ENCODE measurements at places on chromosomes 2 and 18.

GRCh38 chr2:108458082-108458481 is 9.1 kb downstream of the GCC2 start:
- DNase-seq = no peak

DNA sequence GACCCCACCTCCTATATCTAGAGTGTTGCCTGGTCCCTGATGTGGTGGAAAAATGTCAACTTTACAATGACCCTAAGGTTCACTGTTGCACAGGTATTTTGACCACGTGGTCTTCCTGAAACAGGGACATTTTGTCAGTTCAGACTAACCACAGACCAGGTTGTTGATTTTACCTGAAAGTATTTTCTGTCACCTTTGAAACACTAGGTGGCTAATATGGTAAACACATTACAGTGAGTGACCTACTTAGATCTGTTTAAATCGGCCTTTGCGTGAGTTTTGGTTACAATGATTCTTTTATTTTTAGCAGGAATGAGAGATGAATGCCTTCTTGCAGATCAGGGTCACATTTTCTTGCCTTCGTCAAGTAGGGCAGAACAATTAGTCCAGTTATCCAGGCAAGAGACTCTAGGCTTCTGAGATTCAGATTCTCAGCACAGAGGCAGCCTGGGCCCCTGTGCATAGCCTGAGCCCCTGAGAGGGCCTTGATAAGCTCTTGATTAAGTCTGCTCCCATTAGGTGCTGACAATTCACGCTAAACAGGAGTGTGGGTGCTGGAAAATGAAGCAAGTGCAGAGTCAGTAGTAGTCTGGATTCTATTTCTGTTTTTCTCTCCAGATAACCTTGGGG is 226.2 kb downstream of the KCNS3 start:
- no peak for DNase-seq

DNA sequence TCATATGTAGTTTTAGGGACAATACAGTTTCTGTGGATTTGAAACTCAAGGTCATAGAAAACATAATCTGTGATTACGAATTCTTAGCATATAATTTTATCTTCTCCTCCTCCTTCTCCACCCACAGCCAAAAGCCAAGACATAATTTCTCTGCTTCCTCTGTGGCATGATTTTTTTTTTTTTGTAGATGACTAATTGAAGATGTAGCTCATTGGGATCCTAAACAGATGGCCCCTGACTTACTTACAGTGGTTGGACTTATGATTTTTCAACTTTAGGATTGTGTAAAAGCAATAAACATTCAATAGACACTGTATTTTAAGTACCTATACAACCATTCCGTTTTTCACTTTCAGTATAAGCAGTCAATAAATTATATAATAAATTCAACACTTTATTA is 42.3 kb downstream of the FSIP2 start:
- DNase-seq = no peak

DNA sequence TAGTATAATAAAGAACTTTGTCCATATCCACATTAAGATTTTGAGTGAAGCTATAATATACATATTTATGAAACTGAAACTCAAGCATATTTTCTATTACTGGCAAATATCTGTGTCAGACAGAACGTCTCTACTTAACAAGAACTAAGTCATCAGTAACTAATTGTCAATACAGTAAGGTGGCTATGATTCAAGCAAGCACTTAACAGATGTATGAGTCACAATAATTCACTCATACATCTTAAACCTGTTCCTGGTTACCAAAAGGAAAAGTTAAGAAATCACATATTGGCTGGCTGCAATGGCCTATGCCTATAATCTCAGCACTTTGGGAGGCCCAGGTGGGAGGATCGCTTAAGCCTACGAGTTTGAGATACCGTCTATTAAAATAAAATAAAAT is 96.0 kb downstream of the SOS1 start:
- no peak for DNase-seq

GRCh38 chr18:53943326-53943860 is 281.1 kb downstream of the MBD2 start:
- DNase-seq = no peak

GRCh38 chr2:202848813-202849212 is 22.8 kb downstream of the ICA1L start:
- DNase-seq = no peak

DNA sequence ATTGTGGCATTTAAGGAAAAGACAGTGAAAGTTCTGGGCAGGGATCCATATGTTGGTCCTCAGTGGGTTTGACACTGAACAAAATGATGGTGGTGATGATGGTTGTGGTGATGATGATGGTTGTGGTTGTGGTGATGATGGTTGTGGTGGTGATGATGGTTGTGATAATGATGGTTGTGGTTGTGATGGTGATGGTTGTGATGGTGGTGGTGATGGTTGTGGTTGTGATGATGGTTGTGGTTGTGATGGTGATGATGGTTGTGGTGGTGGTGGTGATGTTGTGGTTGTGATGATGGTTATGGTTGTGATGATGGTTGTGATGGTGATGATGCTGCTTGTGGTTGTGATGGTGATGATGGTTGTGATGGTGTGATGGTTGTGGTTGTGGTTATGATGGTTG is 308.7 kb downstream of the AGAP1 start:
- DNase-seq = no peak

DNA sequence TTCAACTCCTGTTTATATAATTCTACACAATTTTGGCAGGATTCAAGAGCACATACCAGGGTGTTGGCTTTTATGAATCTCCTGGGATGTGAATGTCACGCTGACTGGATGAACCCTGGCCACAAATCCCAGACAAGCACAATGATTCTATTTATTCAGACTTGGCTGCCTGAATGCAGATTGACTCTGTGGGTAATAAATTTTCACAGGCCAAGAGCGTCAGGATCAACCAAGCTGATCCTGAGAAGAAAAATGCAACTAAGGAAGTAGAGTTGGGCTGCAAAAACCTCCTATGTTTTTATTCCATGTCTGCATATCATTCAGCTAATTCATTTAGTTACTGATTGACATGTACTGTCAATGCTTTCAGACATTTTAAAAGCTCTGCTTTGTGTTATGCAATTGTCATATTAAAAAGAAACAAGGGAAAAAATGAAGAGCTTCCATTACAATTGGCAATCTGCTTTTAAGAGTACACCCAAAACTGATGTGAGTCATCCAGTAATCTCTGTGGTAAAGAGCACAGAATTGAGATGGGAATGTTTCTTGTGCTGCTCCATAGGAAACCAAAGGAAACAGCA is 173.0 kb upstream of the REV1 start:
- DNase-seq = no peak

DNA sequence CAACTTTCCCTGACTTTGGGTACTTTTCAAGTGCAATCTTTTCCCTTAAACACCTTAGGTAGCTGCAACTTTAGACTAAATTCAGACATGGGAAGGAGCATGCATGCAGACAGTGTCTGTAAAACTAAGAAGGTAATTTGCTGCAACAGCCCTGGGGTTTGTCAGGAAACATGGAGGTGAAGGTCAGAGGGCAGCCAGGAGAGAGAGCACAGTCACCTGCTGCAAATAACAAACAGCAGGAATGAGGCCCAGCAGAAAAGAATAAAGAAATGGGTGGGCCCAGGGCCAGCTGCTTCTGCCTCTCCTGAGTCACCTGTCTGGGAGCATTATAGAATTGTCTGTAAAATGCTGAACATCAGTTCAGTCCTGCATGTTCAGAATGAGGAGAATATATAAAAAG is 35.2 kb downstream of the MTHFD2 start:
- no peak for DNase-seq

GRCh38 chr2:38075507-38076151 is at the start of gene CYP1B1:
CYP1B1 (minus strand) TSS chr2:38076151; CDS start chr2:38075388, 763 bp downstream.
- DNase-seq = no peak

- no peak for DNase-seq
These were observed 590.7 kb downstream of the FBXO15 start for GRCh38 chr18:73556904-73557303.

DNA sequence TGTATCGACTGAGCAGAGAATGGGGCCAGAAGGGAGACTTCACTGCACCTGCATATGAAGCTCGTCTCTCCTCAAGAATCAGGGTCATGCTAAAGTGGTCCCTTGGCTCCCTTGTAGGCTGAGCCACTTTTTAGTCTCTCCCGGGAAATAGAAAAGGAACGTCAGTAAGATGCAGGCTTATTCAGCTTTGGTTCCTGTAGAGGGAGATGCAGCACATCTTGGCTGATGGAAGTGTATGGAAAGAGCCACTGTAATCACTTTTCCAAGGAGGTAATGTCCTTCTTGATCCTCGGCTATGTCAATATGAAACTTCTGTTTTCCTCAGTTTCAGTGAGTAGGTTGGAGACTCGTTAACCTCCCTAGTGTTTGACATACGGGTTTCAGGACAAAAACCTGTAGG is 235.2 kb downstream of the GCA start:
- no peak for DNase-seq
